Choroid plexus epithelial cell (primary cell): ENCODE measurements at places on chromosomes 7 and 10.

DNA sequence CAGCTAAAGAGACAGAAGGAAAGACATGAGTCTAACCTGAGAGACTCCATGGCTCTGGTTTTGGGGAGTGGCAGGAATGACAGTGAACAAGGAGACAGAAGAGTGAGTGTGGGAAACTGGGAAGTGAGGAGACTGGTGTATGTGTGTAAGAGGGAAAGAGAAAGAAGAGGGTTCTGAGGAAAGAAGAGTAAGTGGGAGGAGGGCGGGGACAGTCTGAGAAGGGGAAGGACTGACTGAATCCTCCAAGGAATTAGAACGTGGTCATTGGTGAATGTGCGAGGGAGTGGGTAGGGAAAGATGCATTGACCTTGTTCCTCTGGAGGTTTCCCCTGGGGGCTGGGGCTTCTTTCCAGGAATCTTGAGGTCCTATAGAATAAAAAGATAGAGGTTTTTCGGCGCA, 26.6 kb downstream of the WNT8B start:
- no peak for DNase-seq

DNA sequence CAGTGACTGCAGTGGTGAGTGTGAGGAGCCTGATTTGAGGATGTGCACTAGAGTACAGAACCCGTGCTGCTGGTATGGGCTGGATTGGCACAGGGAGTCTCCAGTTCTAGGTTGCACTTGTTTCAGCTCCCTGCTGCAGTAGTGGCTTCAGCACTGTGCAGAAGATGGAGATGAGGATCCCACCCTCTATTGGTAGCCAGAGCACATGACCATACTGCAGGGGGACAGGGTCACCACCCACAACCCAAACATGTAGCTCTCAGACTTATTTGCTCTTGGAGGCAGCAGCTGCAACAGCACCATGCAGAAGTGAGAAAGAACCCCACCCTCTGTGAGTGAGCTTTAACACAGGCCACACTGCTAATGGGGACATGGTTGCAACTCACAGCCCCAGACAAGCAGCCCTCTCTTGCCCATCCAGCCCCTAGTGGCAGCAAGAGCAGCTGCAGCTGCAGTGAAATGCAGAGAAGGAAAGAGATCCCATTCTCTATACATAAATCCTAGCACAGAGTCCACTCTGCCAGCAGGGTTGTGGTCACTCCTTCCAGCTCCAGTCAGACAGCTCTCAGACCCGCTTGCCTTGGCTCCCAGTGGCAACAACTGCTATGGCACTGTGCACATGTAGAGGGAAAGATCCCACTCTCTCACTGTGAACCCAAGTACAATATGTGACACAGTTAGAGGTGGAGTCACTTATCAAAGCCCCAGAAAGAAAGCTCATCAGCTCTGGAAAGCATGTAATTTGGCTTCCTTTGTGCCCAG, 51.4 kb upstream of the SCIN start:
- DNase-seq = peak; percentile 41

GRCh38 chr7:124086843-124087242, 54.0 kb upstream of the TMEM229A start:
- no peak for DNase-seq

GRCh38 chr7:71517940-71518699, 386.2 kb downstream of the GALNT17 start:
- peak; percentile 2 for DNase-seq

DNA sequence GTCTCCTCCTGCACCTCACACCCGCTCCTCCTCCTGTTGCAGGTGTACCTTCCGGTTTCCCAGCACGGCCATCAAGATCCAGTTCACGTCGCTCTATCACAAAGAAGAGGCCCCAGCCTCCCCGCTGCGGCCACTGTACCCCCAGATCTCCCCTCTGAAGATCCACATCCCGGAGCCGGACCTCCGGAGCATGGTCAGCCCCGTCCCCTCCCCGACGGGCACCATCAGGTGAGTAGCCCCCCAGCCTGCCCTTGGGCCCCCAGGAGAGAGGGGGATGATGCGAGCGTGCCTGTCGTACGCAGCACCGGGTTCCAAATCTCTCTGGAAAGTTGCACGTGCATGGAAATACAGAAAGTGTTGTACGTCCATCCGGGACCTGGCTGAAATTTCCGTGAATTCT, 34.6 kb upstream of the AP5Z1 start:
- DNase-seq = no peak

- peak; percentile 48 for DNase-seq
Measured at GRCh38 chr7:121561717-121562116, 165.6 kb upstream of the FAM3C start.

GRCh38 chr7:91434836-91435235, 170.6 kb downstream of the FZD1 start:
- peak; percentile 18 for DNase-seq

DNA sequence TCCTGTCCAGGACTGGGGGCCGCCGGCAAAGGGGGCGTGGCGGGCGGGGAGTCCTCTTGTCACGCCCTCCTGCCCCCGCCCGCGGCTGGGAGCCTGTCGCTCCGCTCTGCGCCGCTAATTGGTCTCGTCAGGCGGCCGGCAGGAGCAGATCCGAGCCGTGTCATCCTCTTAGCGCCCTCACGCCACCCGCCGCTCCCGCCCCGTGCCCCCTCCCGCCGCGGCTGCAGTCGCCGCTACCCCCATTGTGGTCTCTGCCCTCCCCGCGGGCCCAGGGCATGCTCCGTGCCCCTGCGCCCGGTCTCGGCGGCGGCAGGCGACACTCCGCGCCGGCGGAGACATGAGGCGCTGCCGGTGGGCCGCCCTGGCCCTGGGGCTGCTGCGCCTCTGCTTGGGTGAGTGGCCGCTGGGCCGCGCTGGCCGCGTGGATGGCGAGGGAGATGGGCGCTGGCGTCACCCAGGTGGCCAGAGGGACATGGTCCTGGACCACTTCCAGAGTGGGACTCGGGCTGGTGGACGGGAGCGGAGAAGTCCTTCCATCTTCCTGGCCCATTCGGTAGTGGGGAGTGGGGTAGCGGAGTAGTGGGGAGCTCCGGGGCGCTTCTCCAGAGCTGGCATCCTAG, at the start of gene CDHR1:
Gene CDHR1 (plus strand): TSS at position 114 of the 620 bp plus-strand sequence. CDS start 224 bp downstream, at position 338.
- DNase-seq = no peak

- peak; percentile 74 for DNase-seq
Measured at GRCh38 chr7:74453322-74454011, at the start of gene GTF2IRD1. GTF2IRD1 (plus strand) TSS chr7:74453906; CDS start chr7:74508081, 54,175 bp downstream.

GRCh38 chr10:23413629-23414089, 25.2 kb upstream of the OTUD1 start:
- DNase-seq = no peak

GRCh38 chr7:126203185-126203584, 1049.6 kb downstream of the GRM8 start:
- no peak for DNase-seq

DNA sequence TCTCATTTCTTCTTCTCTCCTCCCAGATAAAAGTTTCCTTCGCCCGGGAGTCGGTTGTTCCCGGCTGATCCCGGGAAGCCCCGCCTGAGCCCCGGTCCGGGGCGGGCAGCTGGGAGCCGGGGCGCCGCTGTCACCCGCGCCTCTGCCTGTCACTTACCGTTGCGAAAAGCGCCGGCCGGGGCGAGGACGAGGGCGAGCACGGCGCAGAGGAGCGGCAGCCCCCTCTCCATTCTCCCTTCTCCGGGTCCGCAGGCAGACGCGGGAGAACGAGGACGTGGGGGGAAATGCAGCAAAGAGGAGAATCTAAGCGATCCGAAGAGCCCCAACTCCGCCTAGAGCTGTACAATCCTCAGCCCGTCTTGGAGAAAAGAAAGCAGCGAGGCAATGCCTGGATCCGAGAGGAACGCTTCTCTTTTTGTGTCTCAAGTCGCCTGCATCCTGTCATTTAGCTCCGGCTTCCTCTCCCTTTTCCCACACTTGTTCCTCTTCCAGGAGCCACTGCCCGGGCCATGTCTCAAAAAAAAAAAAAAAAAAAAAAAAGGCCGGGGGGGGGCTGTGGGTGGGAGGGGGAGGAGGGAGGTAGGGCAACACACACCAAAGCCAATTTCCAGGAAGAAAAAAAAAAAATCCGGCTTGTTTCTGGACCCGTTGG, at the start of gene NRP1:
Gene NRP1 (minus strand): TSS at position 515 of the 652 bp plus-strand sequence. CDS start 285 bp downstream, at position 230.
- no peak for DNase-seq

DNA sequence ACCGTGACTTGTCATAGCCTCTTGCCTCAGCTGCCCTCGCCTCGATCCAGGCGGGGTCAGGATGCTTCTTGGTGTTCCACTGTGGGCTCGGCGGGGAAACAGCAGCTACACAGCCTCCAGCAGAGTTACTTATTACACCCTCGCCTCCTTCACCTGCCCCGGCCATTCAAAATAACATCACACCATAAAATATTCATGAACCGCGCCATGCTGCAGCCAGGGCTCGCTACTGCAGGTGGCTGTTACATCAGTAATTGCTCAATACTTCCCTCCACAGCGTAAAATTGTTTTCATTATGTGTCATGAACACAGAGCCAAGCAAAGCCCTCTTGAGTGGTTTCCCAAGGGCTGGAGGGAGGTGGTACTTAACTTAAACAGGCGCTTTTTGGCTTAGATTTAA, 241.5 kb upstream of the SP8 start:
- peak; percentile 1 for DNase-seq

DNA sequence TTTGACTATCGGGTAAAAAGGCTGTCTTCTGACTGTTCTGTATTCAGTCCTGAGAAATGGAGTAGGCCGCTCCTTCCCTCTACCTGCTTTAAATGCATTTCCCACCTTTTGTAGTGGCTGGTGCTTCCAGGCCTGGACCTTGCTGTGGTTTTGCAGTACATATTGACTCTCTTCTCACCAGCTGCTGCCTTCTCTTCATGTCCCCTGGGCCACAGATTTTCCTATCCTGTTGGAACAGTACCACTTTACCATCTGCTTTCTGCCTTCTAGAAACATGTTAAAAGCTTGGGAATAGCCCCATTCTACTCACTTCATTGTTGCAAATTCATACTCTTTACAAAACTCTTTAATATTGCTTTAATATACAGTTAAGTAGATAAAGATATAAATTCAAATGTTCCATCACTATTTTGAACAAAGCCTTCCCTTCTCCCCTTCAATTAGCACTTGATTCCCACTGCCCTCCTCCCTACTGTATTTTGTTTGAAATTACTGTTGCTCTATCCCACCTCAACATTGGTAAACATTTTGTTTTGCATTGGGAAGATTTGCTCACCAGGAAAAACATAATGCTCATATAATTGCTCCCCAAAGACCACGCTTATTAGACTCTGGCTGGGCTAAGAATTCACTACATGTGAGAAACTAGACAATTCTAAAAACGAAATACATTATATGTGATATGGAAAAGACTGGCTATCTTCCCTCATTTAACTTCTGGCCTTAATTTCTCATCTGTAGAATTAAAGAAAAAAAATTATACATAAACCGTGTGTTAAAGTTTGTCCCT, 17.3 kb upstream of the SEMA3C start:
- no peak for DNase-seq

DNA sequence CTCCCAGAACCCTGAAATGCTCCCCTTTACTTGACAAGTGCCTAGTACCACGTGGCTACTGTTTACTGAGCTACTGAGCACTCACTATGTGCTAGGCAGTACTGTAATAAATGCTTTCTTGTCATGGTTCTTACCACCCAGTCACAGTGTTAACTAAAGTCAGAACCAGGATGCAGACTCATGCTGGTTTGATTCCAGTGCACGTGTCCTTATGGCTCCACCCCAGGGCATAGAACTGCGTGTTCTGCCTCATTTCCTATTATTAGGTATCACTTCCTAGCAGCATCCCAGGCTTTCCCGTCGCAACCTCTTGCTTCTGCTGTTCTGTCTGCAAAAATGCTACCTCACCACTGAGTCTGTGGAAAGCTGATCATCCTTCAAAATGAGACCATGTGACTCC, 71.7 kb upstream of the DOCK1 start:
- no peak for DNase-seq

- DNase-seq = no peak
Measured at GRCh38 chr7:101487105-101487458, 124.4 kb downstream of the COL26A1 start.

DNA sequence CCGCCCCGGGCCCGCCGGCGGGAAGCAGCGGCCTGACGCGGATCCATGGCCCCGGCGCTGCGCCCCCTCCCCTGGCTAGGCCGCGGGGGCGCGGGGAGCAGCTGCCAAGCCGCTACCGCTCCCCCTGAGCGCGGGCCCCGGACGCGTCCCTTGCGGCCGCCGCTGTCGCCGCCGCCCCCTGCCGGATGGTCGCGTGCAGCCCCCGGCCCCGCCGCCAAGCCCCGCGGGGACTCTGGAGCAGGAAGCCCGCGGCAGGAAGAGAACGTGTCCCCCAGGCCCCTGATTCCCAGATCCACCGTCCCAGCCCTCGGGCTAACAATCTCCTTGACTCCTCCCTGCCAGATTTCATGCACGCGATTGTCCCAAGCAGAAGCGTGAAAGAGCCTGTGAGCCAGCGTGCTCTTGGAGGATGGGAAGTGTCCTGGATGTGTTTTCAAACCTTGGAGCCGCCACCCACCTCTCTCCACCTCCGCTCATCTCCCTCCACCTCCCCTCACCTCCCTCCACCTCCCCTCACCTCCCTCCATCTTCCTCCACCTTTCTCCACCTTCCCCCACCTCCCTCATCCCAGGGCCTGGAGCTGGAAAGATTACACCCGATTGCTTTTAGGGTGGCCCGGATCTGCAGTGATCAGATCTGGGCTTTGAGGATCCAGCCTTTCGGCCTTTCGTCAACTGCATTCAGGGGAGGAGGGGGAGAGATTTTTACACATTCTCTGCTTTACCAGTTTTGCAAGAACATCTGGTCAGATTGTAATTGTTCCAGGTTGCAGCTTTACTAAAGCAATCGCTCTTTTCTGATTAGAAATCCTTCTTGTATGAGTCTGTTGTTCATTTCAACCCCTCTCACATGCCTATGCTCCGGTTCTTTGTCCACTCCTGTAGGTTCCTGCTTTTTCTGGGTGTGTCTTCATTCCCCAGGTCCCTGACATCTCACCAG, 570 bp upstream of the PRTFDC1 start:
- peak; percentile 49 for DNase-seq

- DNase-seq = no peak
Measured at GRCh38 chr7:71015252-71015900, 116.6 kb upstream of the GALNT17 start.

DNA sequence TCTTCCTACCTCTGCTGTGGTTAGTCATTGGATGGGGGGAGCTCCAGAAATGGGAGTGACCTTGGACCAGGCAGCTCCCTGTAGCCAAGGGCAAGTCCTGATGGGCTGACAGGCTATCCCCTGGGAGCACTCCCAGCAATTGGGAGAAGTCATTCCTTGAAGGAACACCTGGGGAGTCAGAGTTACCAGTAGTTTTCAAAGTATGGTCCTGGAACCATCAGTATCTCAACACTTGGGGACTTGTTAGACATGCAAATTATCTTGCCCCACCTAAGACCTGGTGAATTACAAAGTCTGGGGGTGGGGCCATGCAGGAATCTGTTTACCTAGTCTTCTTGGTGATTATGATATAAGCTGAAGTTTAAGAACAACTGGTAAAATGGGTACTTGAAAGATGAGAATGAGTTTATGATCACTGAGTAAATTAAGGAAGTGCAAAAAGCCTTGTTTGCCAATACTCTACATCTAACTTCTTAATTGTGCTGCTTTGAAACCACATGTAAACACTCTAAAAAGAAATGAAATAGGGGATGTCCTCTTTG, 287.3 kb upstream of the LRRN3 start:
- DNase-seq = no peak

- no peak for DNase-seq
Measured at GRCh38 chr7:25694211-25694610, 457.8 kb upstream of the NFE2L3 start.

- DNase-seq = no peak
Measured at GRCh38 chr10:117519286-117519685, 23.3 kb upstream of the EMX2 start.

GRCh38 chr7:101865455-101865854, 48.0 kb downstream of the CUX1 start:
- no peak for DNase-seq
